ENCODE measurements at places on chromosomes 6 and 20. TPM values are rescaled to one million over a fixed set of nuclear protein-coding genes. Genes with fewer than 3 reads are reported as not detected.

EYS gene
- not detected for total RNA-seq

CRIP3 gene
- 0.67 TPM for total RNA-seq

TREM1 gene
- 1.4 TPM for total RNA-seq

NAA20 gene
- total RNA-seq = 53.6 TPM

GGT7 gene
- 12.5 TPM for total RNA-seq

OR2H2 gene
- total RNA-seq = not detected

VWA7 gene
- total RNA-seq = 1.5 TPM

FNDC11 gene
- 1.1 TPM for total RNA-seq

CPNE5 gene
- total RNA-seq = 0.13 TPM

OR10C1 gene
- total RNA-seq = not detected

ZSCAN26 gene
- 15.8 TPM for total RNA-seq

TCF15 gene
- total RNA-seq = 0.07 TPM

CDC40 gene
- 15.1 TPM for total RNA-seq

SERPINB1 gene
- 39.9 TPM for total RNA-seq

ARFGEF3 gene
- 13.4 TPM for total RNA-seq

GGTLC1 gene
- not detected for total RNA-seq

PKHD1 gene
- total RNA-seq = 1.8 TPM

FHL5 gene
- not detected for total RNA-seq

GRIK2 gene
- total RNA-seq = 0.13 TPM

Data from kidney epithelial cell (primary cell).